Natural killer cell (primary cell): ENCODE measurements at places on chromosomes 5 and 9. TPM values are rescaled to one million over a fixed set of nuclear protein-coding genes. Genes with fewer than 3 reads are reported as not detected.

- DNase-seq = no peak
- H3K4me1 ChIP-seq = no peaks in the 10 kb centered on the region
- H3K4me3 ChIP-seq = no peak overlapping the region
- H3K27ac ChIP-seq = no peak overlapping the region
- no peaks in the 10 kb centered on the region for H3K27me3 ChIP-seq
Measured at GRCh38 chr9:74861773-74862474, 25.8 kb downstream of the TRPM6 start.

DNA sequence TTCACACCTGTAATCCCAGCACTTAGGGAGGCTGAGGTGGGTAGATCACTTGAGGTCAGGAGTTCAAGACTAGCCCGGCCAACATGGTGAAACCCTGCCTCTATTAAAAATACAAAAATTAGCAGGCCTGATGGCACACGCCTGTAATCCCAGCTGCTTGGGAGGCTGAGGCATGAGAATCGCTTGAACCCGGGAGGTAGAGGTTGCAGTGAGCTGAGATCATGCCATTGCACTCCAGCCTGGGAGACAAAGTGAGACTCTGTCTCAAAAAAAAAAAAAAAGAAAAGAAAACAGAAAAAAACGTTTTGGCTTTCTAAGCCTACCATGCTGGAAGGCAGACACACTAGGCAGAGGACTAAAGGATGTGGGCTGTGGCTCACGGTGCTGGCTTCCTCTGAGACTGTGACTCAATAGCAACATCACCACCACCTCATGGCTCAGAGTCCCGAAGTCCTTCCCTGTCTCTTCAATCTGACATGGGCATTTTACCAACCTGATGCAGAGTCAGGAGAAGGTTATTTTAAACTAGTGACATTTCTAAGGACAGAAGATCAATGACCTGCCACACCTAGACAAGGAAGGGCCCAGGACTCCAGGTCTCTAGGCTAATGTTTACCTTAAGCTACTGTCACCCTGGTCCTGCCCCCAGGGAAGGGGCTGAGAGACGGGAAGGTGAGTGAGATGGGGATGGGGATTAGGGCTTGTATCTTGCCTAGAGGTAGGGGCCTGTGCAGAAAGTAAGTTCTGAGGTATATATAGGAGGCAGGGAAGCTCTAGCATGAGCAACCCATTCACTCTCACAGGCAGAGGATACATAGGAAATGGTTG is 3.7 kb downstream of the ECSCR start:
- DNase-seq = peak; percentile 94
- H3K36me3 ChIP-seq = no peaks in the 10 kb centered on the region
- H3K27ac ChIP-seq = peak overlapping the region; percentile 61
- peaks cover 48% of the 10 kb centered on the region for H3K4me1 ChIP-seq
- no peak overlapping the region for H3K4me3 ChIP-seq

DNA sequence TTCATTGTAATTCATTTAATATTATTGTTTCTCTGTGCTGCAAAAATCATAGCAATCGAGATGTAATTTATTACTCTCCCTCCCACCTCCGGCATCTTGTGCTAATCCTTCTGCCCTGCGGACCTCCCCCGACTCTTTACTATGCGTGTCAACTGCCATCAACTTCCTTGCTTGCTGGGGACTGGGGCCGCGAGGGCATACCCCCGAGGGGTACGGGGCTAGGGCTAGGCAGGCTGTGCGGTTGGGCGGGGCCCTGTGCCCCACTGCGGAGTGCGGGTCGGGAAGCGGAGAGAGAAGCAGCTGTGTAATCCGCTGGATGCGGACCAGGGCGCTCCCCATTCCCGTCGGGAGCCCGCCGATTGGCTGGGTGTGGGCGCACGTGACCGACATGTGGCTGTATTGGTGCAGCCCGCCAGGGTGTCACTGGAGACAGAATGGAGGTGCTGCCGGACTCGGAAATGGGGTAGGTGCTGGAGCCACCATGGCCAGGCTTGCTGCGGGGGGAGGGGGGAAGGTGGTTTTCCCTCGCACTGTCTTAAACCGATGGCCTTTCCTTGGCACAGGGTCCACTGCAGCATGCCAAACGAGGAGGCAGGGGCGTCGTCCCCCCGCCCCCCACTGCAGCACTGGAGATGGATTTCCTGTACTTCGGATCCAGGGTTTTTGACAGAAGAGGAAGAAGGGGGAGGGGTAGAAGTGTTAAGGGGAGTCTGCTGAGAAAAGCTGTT is at the start of gene APC:
TSS of gene APC (plus strand) at position 423 of the 728 bp plus-strand sequence. CDS start 17,006 bp downstream, outside the sequence.
- H3K36me3 ChIP-seq = no peaks in the 10 kb centered on the region
- peak; percentile 82 for DNase-seq
- H3K27ac ChIP-seq = peak within 1 kb of the TSS; percentile 24
- H3K4me3 ChIP-seq = peak within 1 kb of the TSS; percentile 59
- H3K27me3 ChIP-seq = no peaks in the 10 kb centered on the region

Gene FAM153A
- total RNA-seq = 0.63 TPM

Gene PPWD1
- total RNA-seq = 85.6 TPM
